Hindlimb muscle (tissue), 1 donor: ENCODE measurements at places on chromosomes 6 and 20.
A peak's percentile ranks its signal among the peaks of the same experiment; 100 is the strongest.

DNA sequence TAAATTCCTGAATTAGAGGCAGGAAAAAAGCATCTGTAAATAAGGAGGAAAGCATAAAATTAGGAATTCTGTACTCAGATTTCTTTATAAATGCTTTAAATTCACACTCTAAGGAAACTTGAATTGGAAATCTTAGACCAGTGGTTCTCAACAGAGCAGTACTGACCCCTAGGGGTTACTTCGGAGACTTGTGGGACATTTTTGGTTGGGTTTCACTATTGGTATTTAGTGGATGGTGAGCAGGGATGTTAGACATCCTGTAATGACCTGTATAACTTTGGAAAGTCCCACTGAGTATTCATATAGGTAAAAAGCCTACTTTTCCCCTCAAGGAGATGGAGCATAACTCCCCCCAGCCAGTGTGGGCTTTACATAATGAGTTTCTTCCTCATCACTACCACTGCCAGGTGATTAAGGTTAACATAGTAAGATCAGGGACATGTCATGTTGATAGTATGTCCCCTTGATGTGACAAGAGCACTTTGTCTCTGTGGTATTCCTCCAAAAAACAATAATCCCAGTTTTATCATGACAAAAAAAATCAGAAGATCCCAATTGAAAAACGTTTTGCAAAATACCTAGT, 31.0 kb downstream of the GLO1 start:
- DNase-seq, result peak; percentile 25

DNA sequence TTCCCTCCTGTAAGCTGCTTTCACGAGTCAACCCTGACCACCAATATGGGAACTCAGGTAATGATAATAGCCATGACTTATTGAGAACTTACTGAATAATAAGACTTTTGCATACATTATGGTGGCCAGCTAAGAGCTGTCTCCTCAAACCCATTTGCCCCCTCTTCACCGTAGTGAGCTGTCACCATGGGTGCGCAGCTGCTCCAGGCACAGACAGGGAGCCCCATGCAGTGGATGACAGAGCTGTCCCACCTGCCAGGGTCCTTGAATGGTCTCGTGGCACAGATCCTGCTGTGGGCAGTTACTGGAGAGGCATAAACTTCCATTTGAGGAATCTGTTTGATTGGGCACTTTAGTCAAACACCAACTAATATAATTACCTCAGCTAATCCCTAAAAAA, 1.9 kb downstream of the SLC22A16 start:
- DNase-seq, result no peak

DNA sequence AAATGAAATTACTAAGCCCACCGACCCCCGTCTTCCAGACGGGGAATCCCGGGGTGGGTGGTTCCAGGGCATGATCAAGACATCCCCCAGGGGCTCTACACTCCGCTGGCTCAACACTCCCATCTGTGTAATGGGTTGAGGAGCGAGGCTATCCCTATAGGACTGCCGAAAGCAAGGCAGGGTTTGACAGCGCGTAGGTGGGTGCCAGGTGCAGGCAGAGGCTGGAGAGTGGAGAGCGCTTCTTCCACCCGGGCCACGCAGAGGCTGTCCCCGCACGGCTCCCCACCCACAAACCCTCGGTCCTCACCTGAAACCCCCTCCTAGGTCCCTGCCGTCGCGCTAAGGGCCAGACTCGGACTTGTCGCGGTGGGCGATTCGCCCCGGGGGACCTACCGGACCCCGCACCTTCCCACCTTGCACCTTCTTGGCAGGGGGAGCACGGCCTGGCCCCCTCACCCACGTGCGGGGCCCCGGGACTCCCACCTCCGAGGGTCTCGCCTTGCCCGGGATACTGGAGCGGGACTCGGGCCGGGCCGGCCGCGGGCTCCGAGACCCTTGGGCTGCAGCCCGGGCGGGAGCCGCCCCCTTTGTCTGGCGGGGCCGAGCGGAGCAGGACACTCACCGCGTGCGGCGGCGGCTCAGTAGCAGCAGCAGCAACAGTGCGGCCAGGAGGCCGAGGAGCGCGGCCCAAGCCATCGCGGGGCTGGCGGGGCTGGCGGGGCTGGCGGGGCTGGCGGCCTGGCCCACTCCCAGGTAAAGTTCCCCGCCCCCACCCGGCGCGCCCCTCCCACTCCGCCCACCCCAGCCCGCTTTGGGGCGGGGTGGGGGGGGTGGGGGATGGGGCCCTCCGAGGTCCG, at the start of gene PTGIS:
PTGIS (minus strand) TSS at position 717 of the 857 bp plus-strand sequence; CDS start at position 696, 21 bp downstream.
- DNase-seq, result peak; percentile 58

- no peak for DNase-seq
Measured at GRCh38 chr6:26025047-26025893, 62.0 kb upstream of the HFE start.

DNA sequence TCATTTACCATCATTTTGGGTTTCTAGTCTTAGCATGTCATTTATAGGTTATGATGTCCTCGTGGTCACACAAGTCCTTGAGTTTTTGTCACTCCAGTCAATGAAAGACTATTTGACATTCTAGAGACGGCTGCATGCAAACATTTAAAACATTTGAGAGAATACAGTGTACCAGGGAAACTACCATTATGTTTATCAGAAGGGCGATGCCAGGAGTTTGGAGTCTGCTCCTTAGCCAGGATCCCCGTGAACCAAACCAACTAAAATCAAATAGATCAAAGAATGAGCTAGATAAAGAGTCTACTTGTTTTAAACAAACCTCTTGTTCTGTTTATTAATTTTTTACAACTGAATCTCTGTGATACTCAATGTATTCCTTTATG, 122.6 kb downstream of the OLIG3 start:
- DNase-seq, result no peak

- DNase-seq, result no peak
Measured at GRCh38 chr6:27608916-27609883, 136.3 kb upstream of the ZNF184 start.

- DNase-seq, result no peak
Measured at GRCh38 chr6:2839195-2839981, 2.3 kb downstream of the SERPINB1 start.

GRCh38 chr6:112501705-112502104, 154.6 kb downstream of the RFPL4B start:
- peak; percentile 90 for DNase-seq

DNA sequence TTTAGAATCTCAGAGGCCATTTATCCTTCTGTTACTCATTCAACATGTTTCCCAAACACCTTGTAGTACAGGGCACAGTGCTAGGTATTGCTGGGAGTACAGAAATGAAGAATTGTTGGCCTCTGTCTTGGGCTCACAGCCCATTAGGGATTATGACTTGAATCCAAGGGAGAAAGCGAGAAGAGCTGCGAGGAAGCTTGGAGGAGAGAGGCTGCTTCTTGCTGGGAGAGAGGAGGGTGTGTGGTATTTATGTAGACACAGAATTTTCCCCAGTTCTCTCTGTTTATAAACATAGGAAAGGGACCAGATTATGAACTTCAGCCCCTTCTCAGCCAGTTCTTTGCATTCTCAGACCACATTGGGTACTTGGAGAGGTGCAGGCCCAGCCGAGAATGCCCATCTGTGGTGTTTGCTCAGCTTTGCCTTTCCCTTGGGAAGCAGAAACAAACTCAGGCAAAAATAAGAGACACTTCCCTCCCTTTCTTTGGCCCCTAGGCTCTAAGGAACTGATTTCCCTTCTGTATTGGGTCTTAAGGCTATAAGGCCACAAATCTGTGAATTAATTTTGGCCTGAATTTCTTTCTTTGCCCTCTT, 17.9 kb downstream of the CHMP4B start:
- no peak for DNase-seq

DNA sequence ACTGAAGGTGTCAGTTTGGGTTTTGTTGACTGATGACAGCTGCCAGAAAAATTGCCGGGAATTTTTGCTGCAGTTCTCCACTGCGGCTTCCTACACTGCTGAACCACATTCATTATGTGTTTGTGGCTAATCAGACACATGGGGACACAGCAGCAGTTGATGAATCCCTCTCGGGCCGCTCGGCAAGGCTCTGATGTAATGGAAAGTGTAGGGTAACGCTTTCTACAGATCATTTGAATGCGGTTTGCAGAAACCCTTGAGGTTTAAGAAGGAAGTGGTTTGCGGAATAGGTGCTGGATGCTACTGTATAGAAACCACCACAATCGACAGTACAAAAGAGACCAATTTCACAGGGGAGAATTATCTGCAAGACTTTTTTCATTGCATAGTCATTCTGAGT, 138.7 kb upstream of the SASH1 start:
- DNase-seq, result no peak

DNA sequence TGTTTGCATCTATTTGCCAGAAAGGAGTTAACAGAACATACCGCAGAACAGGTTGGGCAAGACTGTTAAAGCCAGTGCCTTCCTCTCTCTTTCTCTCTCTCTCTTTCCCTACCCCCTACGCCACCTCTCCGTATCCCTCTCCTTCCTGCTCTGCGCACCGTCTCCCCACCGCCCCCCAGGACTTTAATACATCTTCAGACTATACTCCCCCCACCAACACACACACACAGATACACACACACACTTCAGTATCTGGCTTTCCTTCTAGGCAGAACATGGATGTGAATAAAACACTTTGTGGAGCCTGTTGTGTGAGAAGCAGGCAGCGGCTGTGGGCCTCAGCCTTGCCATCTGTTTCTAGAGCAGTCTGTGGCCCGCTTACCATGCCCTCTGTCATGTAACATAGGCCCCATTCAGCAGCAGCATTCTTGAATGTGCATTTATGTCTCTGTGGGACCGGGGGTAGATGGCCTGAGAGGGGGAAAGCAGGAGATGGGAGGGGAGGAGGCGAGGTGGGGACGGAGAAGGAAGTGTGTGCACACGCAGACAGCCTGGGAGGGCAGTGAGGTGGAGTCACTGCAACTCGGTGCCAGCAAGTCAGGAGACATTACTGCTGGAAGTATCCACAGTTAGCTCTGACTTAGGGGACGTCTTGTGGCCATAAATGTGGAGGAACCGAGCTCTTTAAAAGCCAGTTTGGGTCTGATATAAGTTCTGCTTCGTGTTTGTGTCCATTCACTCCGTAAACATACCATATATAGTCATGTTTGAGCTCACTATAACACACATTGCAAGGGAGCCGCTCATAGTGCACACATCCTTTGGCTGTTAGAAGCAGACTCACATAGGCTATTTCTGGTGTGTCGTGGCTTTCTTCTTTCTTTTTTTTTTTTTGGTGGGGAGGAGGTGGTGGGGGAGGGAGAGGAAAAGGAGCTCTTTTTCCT, 38.4 kb downstream of the RREB1 start:
- no peak for DNase-seq

DNA sequence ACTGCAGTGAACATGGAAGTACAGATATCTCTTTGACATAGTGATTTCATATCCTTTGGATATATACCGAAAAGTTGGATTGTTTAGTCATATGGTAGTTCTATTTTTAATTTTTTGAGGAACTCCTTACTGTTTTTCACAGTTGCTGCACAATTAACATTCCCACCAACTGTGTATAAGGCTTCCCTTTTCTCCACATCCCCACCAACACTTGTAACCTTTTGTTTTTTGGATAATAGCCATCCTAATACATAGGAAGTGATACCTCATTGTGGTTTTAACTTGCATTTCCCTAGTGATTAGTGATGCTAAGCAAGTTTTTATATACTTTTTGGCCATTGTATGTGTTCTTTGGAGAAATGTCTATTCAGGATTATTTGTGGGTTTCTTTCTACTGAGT, 45.1 kb upstream of the TENT5A start:
- no peak for DNase-seq

GRCh38 chr6:143126574-143126941, 65.9 kb downstream of the AIG1 start:
- no peak for DNase-seq

GRCh38 chr6:32604434-32604877, 14.8 kb upstream of the HLA-DRB1 start:
- DNase-seq, result no peak

DNA sequence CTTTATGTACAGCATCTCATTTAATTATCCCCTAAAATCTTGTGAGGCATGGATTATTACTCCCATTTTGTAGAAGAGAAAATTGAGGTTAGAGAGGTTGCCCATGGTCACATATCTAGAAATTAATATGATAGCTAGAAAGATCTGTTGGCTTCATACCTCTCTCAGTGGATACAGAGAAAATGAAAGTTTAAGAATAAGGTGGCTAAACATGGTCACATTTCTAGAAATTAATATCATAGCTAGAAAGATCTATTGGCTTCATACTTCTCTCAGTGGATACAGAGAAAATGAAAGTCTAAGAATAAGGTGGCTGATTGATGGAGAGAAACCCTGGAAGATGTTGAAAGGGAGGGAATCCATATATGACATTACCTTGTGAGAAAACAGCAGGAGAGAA, 260.7 kb upstream of the MAN1A1 start:
- no peak for DNase-seq

- no peak for DNase-seq
Measured at GRCh38 chr6:123953920-123954319, 150.3 kb downstream of the NKAIN2 start.

GRCh38 chr20:42986143-42986773, 203.4 kb downstream of the PTPRT start:
- no peak for DNase-seq

DNA sequence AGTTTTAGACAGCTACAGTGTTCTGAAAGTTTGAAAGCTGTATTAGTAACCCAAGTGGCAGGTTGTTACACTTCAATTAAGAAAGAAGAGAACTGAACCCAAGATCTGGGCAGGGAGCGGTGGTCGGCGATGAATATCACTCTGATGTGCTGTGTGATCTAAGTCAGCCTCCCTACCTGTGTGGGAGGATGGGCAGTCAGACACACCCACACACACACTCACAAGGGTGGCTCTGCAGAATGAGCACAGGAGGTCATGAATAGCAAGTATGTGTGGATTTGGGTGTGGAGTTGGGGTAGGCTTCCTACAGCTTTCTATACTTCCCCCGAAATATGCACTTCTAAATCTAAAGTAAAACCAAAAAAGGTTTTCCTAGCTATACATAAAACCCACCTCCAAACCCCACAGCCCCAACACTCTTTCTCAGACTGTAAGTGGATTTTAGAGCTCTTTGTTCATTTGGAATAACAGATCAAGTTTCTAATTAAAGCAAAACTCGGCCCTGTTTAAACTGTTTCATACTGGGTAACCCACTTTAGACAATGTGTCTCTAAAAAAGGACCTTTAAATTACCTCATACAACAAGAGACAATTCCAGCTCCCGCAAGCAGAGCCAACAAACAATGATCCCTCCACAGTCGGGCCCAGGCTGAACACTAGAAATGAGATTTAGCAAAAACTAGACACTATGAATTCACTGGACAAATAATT, 19.4 kb downstream of the TNFRSF21 start:
- no peak for DNase-seq

GRCh38 chr6:82030761-82031503, 216.6 kb downstream of the IBTK start:
- DNase-seq, result no peak

DNA sequence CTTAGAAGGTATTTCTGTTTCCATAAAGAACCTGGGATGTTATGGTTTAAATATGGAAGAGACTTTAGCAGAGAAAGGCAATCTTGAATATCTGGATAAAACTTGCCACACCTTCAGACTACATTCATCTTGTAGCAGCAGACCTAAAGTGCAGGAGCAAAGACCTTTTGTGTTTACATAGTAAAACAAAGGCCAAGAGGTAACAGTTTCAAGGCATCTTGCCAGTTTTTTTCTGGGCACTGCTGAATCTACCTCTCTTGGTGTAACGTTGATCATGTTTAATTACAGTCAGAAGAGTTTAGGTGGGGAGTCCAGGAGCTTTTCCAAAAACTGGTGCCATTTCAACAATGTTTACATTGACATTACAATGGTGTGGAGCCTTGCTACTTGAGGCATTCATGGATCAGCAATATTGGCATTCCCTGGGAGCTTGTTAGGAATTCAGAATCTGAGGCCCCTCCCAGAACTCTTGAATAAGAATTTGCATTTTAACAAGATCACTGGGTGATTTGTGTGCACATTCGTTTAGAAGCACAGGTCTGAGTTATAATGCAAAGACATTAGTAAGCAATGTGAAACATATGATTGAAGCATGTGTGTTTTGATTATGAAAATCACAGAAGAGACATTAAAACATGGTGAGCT, 94.5 kb downstream of the F13A1 start:
- DNase-seq, result no peak
